ENCODE measurements at places on chromosomes 2 and 18.
A peak's percentile ranks its signal among the peaks of the same experiment; 100 is the strongest.

GRCh38 chr2:102473020-102473419 lies at the start of gene SLC9A4:
TSS of gene SLC9A4 (plus strand) at chr2:102473226. CDS start at chr2:102473760, 534 bp downstream.
- DNase-seq, result peak; percentile 27

DNA sequence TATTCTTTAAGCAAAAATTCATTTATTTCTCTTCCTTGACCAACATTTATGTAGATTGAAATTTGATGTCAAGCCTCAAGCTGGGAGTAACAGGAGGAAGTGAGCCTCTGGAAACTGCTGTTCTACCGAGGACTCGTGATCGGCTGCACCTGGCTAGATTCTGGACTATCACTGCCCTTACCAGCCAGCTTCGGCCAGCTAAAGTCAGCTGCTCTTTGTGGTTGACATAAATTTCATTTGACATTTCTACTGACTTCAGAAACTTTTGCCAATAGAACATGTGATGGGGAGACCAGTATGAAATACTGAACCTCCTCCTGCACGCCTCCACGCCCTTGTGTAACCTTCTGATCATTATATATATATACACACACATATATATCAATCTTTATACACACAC lies 74.2 kb upstream of the RGPD5 start:
- DNase-seq, result no peak

- no peak for DNase-seq
Observed at GRCh38 chr2:158686210-158686691, 108.9 kb upstream of the DAPL1 start.

DNA sequence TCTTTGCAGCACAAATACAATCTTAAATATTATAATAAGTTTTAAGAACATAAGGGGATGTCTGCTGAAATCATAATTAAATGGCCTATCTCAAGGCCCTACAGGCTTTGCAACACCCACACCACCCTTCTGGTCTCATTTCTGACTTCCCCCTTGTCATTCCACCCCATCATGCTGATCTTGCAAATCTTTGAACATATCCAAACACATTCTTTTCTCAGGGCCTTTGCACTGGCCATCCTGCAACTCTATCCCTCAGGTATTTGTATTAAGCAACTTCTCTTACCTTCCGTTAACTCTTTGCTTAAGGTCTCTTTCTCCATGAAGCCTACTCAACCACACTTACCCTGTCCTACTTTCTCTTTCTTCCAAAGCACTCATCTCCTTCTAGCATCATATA lies 51.8 kb upstream of the CCDC150 start:
- DNase-seq, result no peak

Measured in GM19239 (cell line).